RWPE2 (cell line): ENCODE measurements at places on chromosomes 5 and 9.

DNA sequence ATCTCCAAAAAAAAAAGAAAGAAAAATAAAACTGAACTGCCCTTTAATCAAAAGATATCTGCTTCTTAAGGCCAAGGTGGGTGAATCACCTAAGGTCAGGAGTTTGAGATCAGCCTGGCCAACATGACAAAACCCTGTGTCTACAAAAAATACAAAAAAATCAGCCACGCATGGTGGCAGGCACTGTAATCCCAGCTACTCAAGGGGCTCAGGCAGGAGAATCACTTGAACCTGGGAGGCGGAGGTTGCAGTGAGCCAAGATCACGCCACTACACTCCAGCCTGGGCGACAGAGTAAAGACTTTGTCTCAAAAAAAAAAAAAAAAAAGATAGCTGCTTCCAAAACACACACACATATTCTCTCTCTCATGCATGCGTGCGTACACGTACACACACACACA is 17.8 kb downstream of the SCAI start:
- DNase-seq, result no peak

GRCh38 chr5:100142607-100143006 is 392.6 kb upstream of the FAM174A start:
- no peak for DNase-seq

GRCh38 chr9:90801973-90802322 is 329 bp downstream of the SYK start:
- no peak for DNase-seq

DNA sequence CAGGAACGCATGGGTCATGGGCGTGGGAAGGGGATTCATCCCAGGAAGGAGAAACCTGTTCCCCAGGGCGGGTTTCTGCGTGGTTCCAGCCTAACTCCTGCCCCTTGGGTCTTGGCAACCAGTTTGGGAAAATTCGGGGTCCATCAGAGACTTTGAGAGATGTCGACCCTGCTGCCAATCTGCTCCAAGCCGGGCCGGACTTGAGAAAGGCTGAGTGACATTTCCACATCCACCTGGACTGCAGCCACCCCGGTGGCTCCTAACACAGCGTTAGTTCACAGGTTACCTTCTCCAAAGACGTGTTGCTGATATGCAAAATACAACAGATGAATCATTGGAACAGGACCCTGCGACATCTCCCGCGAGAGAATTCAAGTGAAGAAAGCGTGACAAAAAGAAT is 627.2 kb downstream of the IRX1 start:
- DNase-seq, result no peak

- no peak for DNase-seq
These were observed 45.8 kb downstream of the THOC3 start for GRCh38 chr5:175922192-175922885.

DNA sequence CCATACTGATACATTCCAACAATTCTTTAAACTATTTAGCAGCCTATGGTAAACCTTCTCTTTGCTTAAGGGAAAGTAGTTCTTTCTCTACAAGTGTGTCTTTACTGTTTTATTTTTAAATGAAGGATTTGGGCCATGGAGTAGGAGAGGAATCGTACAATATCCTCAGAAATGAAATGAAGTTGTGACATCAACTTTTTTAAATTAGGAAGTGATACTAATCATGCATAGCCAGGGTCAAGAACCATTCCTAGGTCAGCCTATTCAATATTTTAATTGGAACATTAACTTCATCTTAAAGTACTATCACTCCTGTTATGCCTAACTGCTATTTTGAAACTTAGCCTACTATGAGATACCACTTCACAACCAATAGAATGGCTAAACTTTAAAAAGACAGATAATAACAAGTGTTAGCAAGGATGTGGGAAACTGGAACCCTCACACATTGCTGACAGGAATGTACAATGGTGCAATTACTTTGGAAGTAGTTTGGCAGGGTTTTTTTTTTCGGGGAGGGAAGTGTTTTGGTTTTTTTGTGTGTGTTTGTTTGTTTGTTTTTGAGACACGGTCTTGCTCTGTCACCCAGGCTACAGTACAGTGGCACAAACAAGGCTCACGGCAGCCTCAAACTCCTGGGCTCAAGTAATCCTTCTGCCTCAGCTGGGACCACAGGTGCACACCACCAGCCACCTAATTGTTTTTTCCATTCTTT is 10.7 kb downstream of the AGTPBP1 start:
- no peak for DNase-seq

DNA sequence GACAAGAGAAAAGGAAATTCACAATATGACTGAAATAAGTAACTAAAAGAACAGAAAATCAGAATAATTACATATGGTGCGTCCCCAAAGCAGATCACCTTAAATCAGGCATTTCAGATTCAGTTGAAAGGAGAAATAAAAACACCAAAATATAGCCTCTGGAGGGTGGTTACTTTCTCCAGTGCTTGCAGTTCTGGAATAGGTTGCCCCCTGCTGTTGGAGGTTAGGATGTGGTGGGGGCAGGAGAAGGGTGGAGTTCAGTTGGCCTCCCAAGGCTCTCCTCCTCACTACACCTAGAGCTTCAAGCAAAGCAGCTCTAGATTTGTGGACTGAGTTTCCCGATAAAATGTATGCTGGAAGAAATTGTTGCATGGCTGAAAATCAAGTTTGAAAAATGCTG is 338.2 kb upstream of the TLE4 start:
- no peak for DNase-seq

DNA sequence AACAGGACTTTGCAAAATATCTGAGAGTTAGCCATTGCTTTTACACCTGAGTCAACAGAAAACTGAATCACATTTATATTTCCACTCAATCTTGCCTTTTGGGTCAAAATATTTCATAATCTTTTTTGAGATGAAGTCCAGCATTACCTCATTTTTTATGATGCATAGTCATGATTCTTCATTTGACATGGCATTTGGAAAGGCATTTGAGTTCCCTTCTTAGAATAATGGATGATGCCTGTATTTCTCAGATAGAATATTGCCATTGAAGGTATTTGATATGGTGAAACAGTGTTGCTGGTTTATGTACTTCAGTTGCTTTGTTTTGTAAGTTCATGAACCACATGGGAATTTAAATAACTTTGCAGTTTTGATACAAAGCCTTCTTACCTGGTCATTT is 180.4 kb downstream of the PRR16 start:
- DNase-seq, result no peak

- DNase-seq, result no peak
These were observed 24.9 kb downstream of the SNX24 start for GRCh38 chr5:122870219-122870856.

DNA sequence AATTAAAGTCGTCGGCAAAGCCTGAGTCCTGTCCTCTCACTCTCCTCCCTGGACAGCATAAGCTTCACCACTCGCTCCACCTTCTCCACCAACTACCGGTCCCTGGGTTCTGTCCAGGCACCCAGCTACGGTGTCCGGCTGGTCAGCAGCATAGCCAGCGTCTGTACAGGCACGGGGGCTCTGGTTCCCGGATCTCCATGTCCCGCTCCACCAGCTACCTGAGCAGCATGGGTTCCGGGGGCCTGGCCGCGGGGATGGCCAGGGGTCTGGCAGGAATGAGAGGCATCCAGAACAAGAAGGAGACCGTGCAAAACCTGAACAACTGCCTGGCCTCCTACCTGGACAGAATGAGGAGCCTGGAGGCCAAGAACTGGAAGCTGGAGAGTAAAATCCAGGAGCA is 1.7 kb upstream of the XPA start:
- DNase-seq, result no peak
